ENCODE measurements at places on chromosomes 16 and 17. TPM values are rescaled to one million over a fixed set of nuclear protein-coding genes. Genes with fewer than 3 reads are reported as not detected.

LRRC75A gene
- 2.6 TPM for total RNA-seq

SPSB3 gene
- 30.6 TPM for total RNA-seq

TMC8 gene
- total RNA-seq = 126 TPM

CD300A gene
- 3.8 TPM for total RNA-seq

MMP28 gene
- not detected for total RNA-seq

KCTD11 gene
- total RNA-seq = 5.1 TPM

FNDC8 gene
- total RNA-seq = 0.15 TPM

ATAD5 gene
- 25.5 TPM for total RNA-seq

MAZ gene
- total RNA-seq = 455 TPM

FADS6 gene
- not detected for total RNA-seq

PPL gene
- not detected for total RNA-seq

- H3K4me1 ChIP-seq = no peaks in the 10 kb centered on the region
- DNase-seq = no peak
- no peak overlapping the region for H3K27ac ChIP-seq
- H3K4me3 ChIP-seq = no peak overlapping the region
- H3K27me3 ChIP-seq = no peaks in the 10 kb centered on the region
- H3K36me3 ChIP-seq = no peaks in the 10 kb centered on the region
Measured at GRCh38 chr17:65627108-65627507, 65.7 kb upstream of the AXIN2 start.

- no peaks in the 10 kb centered on the region for H3K4me1 ChIP-seq
- no peak overlapping the region for H3K4me3 ChIP-seq
- no peak for DNase-seq
- H3K27ac ChIP-seq = no peak overlapping the region
- no peaks in the 10 kb centered on the region for H3K36me3 ChIP-seq
- H3K27me3 ChIP-seq = no peaks in the 10 kb centered on the region
Measured at GRCh38 chr16:53611179-53611696, 92.4 kb downstream of the RPGRIP1L start.

DNA sequence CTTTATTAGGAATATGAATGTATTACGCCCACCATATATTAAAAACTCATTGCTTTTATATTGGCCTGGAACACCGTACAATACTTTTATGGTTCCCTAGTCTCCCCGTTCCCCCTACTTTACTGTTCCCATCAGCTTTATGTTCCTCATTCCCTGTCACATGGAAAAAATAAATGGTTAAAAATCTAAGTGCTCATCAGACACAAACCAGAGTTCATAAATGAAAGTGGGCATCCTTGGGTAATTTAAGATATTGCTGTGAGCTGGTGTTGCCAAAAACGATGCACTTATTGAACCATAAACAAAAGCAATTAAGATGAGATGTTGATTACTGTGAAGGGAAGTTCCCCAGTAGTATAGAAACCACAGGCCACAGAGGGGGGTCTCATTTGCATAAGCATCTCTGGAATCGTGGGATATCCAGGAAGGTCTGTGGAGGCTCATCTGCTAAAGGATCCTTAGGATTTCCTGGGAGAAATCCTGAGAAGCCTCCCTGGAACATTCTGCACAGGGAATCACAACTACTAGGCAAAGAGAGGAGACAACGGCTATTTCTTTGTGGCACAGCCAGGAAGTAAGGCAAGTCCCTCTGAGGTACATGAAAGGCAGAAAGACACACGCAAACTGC, 591.4 kb upstream of the CDH11 start:
- H3K27me3 ChIP-seq = no peaks in the 10 kb centered on the region
- H3K27ac ChIP-seq = no peak overlapping the region
- H3K36me3 ChIP-seq = no peaks in the 10 kb centered on the region

DNA sequence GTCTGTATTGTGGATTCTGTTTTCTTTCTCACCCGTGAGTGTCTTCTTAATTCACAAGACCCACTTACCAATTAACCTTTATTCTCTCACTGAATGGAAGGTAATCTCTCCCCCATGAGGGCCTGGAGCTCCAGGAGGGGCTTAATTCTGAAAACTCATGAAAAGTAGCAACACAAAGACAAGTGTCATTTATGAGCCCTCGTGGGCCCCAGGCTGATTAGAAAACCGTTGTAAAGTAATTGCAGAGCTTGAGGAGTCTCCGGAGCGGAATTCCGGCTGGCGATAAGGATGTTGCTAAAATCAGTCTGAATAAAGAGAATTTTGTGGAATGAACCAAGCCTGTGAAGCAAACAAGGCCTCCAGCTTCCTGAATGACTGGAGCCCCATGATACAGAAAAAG, 301.5 kb downstream of the HAPSTR1 start:
- no peak overlapping the region for H3K27ac ChIP-seq
- no peaks in the 10 kb centered on the region for H3K27me3 ChIP-seq
- H3K4me3 ChIP-seq = no peak overlapping the region
- no peaks in the 10 kb centered on the region for H3K36me3 ChIP-seq
- DNase-seq = no peak
- no peaks in the 10 kb centered on the region for H3K4me1 ChIP-seq

GRCh38 chr16:30659507-30660423, 1.5 kb downstream of the FBRS start:
- H3K36me3 ChIP-seq = peaks cover 46% of the 10 kb centered on the region
- no peaks in the 10 kb centered on the region for H3K27me3 ChIP-seq
- peaks cover 52% of the 10 kb centered on the region for H3K4me1 ChIP-seq

DNA sequence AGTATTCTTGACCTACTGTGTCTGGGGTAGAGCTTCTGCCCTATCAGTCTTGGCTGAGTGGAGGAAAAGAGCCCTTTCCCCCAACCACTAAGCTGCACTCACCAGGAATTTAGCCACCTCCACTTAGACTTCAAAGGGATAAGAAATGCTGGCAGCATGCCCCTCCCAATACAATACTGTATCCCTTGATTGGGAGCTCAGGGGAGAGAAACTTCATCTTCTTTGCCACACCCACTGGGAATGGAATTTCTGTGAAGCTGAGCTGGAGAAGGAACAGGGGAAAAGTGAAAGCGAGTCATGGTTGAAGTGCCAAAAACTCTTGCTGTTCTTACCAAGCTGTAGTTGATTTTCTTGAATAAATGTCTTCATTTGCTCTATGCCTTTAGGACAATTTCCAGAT, 68.8 kb downstream of the CEP112 start:
- no peak overlapping the region for H3K4me3 ChIP-seq
- H3K27ac ChIP-seq = no peak overlapping the region
- H3K27me3 ChIP-seq = no peaks in the 10 kb centered on the region
- DNase-seq = no peak

GRCh38 chr17:33520426-33521330, 227.6 kb upstream of the ASIC2 start:
- H3K4me1 ChIP-seq = no peaks in the 10 kb centered on the region
- H3K4me3 ChIP-seq = no peak overlapping the region
- H3K27me3 ChIP-seq = no peaks in the 10 kb centered on the region
- no peak for DNase-seq
- H3K36me3 ChIP-seq = no peaks in the 10 kb centered on the region
- no peak overlapping the region for H3K27ac ChIP-seq

- peaks cover 18% of the 10 kb centered on the region for H3K4me1 ChIP-seq
- no peak overlapping the region for H3K27ac ChIP-seq
- H3K36me3 ChIP-seq = no peaks in the 10 kb centered on the region
- DNase-seq = no peak
- no peak overlapping the region for H3K4me3 ChIP-seq
- H3K27me3 ChIP-seq = no peaks in the 10 kb centered on the region
Measured at GRCh38 chr17:82283208-82283749, 9.8 kb upstream of the CSNK1D start.

DNA sequence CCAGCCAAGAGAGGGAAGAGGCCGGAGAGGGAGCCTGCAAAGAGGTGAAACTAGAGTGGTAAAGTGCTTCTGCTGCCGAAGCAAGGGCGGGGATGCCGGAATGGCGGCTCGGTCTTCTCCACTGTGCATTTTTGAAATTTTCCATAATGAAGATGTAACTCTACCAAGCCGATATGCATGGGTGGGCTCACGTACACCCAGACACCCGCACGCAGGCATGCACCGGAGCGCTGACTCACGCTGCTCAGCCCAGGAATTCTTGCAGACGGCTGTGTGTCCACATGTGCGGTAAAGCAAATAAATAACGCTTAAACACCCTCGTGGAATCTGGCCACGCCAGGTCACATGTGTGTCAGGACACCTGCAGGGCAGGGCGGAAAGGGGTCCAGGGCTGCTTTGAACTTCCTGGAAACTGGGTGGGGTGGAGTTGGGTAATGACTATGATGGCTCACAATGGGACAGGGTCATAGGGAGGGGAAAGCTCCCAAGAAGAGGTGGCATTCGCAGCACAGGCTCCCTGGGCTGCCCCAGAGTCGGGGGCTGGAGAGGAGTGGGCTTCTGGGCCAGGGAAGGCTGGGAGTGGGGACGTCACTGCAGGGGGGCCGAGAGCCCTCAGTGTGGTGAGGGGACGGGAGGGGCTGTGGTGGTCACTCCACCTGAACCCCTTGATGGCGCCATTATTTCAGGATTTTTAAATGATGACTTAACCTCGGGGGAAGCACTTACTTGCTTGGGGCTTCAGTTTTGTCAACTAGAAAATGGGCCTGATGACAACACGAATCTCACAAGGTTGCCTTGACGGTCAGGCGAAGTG, 265.5 kb downstream of the PARN start:
- H3K27ac ChIP-seq = no peak overlapping the region
- H3K27me3 ChIP-seq = no peaks in the 10 kb centered on the region
- no peaks in the 10 kb centered on the region for H3K4me1 ChIP-seq

GRCh38 chr17:57080718-57081117, 4.3 kb upstream of the AKAP1 start:
- H3K27me3 ChIP-seq = no peaks in the 10 kb centered on the region
- DNase-seq = no peak
- H3K4me1 ChIP-seq = peaks cover 7% of the 10 kb centered on the region
- no peak overlapping the region for H3K27ac ChIP-seq
- H3K4me3 ChIP-seq = no peak overlapping the region
- no peaks in the 10 kb centered on the region for H3K36me3 ChIP-seq

DNA sequence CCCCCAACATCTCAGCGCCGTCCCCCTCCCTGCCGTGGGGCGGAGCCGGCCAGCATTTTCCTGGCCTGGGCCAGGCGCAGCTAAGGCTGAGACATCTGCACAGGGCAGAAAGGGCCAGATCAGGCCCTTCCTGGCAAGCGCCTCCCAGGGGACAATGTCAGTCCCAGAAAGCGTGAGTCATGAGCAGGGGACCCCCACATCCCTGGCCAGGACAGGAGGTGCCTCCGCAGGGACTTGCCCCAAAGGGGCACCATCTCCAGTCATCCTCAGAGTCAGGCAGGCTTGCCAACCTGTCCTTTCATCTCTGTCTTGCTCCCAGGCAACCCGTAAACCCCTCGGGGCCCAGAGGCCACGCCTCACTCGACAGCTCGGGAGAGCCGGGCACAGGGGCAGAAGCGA, 43.2 kb downstream of the SOCS1 start:
- H3K4me1 ChIP-seq = no peaks in the 10 kb centered on the region
- no peaks in the 10 kb centered on the region for H3K27me3 ChIP-seq
- H3K36me3 ChIP-seq = no peaks in the 10 kb centered on the region
- no peak for DNase-seq
- H3K27ac ChIP-seq = no peak overlapping the region
- no peak overlapping the region for H3K4me3 ChIP-seq

DNA sequence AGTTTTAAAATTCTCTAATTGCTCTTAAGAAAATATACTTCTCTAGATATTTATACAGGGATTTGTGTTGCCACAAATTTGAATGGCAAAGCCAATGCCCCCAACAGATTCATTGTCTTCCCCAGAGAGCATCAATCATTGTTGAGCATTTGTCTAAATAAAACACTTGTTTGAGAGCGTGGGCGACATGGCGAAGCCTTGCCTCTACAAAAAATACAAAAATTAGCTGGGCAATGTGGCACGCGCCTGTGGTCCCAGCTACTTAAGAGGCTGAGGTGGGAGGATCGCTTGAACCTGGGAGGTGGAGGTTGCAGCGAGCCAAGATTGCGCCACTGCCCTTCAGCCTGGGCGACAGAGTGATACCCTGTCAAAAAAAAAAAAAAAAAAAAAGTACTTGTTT, 13.4 kb upstream of the SRSF1 start:
- DNase-seq = no peak
- peaks cover 4% of the 10 kb centered on the region for H3K27me3 ChIP-seq
- H3K4me3 ChIP-seq = no peak overlapping the region
- H3K4me1 ChIP-seq = no peaks in the 10 kb centered on the region
- no peak overlapping the region for H3K27ac ChIP-seq
- no peaks in the 10 kb centered on the region for H3K36me3 ChIP-seq
